ENCODE measurements at places on chromosomes 7 and 10.

GRCh38 chr10:79004311-79004710 lies 64.5 kb upstream of the ZMIZ1 start:
- DNase-seq = no peak

DNA sequence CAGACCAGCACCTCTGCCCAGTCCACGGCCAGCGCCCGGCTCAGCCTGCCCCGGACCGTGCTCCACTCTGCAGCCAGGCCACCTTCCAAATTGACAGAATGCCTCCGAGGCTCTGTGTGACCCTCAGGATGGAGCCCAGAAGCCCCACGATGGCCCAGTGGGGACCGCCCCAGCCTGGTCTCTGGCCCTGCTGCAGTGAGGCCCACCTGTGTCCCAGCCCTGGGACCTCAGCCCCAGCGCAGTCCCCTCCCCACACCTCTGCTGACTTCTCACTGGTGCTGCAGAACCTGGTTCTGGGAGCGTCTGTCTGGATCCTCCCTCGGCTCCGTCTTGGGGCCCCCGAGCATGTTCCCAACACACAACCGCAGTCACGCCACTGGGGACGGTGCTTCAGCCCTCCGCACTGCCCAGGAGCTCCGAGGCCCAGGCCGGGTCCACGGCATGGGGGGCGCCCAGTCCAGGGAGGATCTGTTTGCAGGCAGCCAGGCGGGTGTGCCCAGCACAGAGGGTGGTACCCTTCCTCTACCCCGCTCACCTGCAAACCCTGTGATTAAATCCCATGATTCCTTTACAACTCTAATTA lies 248.1 kb downstream of the ELFN1 start:
- DNase-seq = no peak

- no peak for DNase-seq
These were observed 7.1 kb upstream of the MALSU1 start for GRCh38 chr7:23291957-23292560.

DNA sequence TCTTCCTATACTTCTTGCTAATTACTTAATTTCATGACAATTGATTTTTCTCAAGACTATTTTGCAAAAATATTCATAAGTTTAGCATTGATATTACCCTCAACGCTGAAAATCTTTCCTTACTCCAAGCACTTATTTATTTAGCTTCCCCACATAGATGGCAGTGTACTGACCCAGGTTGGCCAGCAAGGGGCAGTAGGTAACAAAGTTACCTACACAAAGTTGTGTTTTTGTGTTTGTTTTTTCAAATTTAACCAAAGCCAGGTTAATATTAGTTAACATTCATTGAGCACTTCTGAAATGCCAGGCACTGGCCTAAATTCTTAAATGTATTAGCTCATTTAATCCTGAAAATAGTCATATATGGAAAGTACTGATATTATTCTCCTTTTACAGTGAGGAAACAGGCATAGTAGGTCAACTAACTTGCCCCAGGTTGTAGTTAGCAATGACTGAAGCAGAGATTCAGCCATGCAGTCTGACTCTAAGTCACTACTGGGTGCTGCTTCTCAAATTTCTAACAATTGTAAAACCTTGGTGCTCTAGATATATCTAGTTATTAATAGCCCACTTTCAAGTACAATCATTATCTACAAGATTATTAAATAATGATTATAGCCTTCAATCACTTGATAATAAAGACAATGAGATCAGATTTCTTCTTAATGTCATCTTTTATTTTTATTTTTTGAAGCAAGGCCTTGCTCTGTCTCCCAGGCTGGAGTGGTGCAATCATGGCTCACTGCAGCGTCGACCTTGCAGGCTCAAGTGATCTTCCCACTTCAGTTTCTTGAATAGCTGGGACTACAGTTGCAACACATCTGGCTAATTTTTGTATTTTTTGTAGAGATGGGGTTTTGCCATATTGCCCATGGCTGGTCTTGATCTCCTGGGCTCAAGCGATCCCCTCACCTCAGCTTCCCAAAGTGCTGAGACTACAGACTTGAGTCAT lies 5.8 kb upstream of the GGCT start:
- no peak for DNase-seq

- DNase-seq = no peak
These were observed 92.4 kb downstream of the SEMA3A start for GRCh38 chr7:84102213-84102612.

DNA sequence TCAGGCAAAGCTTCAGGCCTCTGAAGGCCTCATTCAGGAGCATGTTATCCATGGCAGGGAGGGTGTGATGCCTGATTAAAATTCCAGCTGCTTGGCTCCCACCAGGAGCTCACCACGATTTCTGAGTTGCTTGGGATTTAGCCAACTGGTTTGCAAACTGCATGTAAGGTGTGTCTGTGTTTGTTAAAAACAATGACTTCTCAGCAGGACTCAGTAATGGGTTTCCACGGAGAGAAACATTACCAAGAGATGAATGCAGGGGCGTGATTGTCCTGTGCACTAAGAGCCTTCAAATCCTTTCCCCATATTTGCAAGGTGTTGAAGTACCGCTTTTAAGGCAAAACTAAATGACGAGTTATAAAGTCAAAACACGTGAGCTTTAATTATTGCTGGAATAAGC lies 88.8 kb upstream of the BTBD16 start:
- no peak for DNase-seq

DNA sequence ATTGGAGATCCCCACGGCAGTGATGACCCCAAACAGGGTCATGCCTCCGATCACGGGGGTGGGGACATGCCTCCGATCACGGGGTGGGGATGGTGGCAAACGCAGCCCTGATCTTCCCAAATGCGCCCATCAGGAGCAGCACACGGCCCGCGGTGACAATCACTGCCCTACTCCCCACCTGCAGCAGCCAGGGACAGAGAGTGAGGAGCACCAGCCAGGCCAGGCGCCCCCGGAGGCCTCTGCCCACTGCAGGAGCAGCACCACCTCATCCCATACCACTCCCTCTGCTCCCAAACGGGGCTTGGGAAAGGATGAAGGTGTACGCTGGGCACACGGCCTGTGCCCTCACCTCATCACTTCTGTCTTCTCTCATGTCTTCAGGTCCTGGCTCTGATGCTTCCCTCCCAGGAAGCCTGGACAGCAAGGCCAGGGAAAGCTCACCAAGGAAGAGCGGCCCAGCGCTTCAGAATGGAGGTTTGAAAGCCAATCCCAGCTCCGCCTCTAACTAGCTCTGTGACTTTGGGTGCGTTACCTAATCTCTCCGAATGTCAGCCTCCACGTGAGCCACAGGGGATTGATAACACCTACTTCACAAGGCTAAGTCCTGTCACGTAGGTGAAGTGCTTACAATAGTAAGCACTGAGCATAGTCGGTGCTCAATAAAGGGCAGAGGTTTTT lies 37.1 kb downstream of the STRA8 start:
- no peak for DNase-seq

- no peak for DNase-seq
These were observed 67.7 kb downstream of the FIGNL1 start for GRCh38 chr7:50382455-50382854.

DNA sequence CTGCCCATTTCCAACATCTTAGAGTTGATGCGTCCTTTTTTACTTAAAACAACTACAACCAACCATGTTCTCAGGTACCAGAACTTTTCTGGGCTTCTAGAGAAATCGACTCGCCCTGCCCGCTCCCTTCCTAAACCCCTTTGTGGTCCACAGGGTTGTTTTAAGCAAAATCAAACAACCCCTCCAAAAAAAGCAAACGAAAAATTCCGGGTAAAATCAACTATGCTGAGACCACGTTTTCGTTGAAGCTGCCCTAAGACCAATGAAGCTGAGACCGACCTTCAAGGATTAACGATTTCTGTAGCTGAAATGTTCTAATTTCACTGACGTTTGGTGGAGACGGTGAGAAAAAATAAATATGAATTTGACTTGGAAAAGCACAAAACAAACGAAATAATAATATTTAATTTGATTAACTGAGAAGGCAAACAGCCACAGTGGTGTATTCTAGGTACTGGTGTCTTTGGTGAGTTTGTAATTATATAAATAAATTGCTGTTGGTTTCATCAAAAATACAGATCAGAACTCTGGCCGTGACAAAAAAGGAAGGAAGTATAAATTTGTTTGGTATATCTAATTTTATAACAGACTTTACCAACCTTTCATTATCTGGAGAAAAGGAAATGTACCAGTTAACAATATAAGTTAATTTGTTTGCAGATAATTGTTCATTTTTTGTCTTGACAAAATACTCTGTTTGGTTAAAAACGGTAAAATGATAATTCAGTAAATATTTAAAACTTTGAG lies 4.7 kb upstream of the IGF2BP3 start:
- no peak for DNase-seq

DNA sequence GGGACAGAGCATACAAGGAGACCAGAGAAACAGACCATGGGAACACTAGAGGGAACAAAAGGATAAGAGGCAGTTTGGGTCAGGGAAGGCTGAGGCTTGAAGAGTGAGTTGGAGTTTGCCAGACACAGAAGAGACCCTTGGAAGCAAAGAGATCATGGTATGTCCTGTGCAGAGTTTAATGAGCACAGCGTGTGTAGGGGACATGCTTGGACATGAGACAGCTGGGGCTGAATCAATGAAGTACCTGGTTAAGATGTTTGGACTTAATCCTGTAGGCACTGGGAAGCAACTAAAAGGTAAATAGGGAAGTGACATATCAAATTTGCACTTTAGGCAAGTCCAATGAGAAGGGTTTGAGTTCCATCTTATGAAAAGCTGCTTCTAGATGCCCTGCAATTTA lies 79.6 kb downstream of the KIAA1217 start:
- DNase-seq = no peak

DNA sequence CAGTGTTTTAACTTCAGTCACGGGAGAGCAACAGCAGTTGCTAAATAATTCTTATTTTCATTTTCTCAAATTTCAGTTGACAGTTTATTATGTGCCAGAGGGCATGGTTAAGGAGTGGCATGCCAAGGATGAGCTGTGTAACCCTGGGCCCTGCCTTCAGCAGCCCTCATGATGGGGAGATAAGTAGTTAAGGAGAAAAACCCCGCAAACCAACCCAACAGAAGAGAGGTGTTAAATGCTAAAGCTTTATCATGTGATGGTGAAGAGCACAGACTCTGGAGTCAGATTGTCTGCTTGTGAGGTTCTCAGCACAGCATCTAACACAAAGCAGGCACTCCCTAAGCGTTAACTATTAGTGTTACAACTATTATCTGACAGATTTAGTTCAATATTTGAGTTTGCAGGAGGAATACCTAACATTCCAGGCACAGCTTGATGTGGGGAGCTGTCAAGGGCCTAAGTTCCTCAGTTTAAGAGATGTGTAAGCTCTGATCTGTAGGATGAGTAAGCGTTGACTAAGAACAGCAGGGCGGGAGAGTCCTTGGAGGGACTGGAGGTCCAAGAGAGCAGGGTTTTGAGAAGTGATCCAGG lies 29.6 kb downstream of the STAM start:
- no peak for DNase-seq

DNA sequence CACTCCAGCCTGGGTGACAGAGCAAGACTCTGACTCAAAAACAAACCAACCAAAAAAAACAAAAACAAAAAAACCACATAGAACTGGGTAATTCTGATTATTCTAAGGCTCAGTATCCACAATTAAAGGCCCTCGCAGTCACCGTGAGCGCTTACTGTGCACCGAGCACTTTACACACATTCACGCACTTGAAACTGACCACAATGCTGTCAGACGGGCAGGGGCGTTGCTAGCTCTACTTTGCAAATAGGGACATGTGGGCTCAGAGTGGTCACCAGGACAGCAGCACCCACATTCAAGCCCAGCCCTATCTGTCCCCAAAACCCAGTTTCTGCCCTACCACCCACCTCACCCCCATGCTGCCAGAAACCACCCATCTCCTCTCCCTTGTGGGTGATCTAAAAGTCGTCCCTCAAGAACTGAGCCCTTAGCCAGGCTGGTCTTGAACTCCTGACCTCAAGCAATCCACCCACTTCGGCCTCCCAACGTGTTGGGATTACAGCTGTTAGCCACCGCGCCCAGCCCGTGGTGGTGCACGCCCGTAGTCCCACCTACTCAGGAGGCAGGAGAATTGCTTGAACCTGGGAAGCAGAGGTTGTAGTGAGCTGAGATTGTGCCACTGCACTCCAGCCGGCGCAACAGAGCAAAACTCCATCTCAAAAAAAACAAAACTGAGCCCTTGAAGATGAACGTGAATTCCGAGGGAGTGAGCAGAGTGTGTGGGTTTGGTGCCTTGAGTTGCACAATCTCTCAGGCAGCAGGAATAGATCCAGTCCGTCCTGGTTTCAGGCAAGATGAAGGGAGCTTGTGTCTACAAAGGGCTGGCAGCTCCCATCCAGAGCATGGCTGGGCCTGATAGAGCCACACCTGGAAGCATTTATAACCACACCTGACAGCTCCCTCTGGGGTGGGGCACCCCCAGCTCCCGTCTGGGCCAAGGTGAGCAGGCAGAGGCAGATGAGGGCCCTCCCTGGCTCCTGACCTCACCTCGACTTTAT lies 5.4 kb upstream of the HSPB1 start:
- DNase-seq = no peak

DNA sequence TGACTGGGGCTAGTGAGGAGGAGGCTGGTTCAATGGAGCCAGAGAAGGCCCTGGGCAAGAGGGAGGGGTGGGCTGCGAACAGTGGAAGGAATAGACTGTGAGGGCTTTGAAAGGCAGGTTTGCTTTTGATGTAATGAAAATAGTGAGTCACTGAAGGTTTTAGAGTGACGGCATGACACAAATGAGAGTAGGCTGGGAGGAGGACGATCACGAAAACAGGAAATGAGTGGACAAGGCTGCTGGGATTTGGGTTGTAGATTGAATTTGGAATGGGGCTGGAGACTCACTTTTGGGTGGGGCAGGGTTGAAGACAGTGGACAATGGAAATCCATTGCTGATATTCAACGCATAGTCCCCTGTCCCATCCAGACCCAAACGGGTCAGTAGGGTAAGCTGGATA lies 139.6 kb downstream of the CDH23 start:
- DNase-seq = no peak

DNA sequence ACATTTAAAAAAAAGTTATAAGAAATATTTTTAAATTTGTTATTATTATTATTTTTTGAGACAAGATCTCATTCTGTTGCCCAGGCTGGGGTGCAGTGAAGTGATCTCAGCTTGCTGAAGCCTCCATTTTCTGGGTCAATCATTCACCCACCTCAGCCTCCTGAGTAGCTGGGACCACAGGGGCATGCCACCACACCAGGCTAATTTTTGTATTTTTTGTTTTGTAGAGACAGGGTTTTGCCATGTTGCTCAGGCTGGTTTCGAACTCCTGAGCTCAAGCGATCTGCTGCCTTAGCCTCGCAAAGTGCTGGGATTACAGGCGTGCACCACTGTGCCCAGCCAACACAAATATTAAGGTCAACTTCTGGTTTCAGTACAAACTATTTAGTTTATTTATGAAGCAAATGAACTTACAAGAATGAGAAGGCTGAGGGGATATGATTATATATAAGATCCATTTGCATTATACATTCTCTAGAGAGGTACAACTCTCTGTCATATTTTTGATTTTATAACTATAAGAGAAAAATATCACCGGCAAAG lies 45.9 kb upstream of the FAM133B start:
- no peak for DNase-seq

- peak; percentile 42 for DNase-seq
These were observed 871 bp upstream of the GTF2IRD1 start for GRCh38 chr7:74452748-74453321.

- DNase-seq = no peak
These were observed 666.8 kb downstream of the PARD3 start for GRCh38 chr10:34148305-34148657.
